Panc1 (cell line): ENCODE measurements at places on chromosomes 11 and 22.
A peak's percentile ranks its signal among the peaks of the same experiment; 100 is the strongest.

- peaks cover 5% of the 10 kb centered on the region; the same call in 1 of the 2 replicates for H3K27me3 ChIP-seq
- no peak overlapping the region for H3K4me3 ChIP-seq
- DNase-seq = no peak
- no peaks in the 10 kb centered on the region for H3K36me3 ChIP-seq
- H3K27ac ChIP-seq = no peak overlapping the region
- no peaks in the 10 kb centered on the region for H3K4me1 ChIP-seq
These were observed 91.5 kb downstream of the GGTLC2 start for GRCh38 chr22:22735695-22736611.

- peaks cover 3% of the 10 kb centered on the region; the same call in 1 of the 2 replicates for H3K4me1 ChIP-seq
- H3K27ac ChIP-seq = no peak overlapping the region
- no peak overlapping the region for H3K4me3 ChIP-seq
These were observed 25.1 kb upstream of the EIF3D start for GRCh38 chr22:36554098-36554497.

DNA sequence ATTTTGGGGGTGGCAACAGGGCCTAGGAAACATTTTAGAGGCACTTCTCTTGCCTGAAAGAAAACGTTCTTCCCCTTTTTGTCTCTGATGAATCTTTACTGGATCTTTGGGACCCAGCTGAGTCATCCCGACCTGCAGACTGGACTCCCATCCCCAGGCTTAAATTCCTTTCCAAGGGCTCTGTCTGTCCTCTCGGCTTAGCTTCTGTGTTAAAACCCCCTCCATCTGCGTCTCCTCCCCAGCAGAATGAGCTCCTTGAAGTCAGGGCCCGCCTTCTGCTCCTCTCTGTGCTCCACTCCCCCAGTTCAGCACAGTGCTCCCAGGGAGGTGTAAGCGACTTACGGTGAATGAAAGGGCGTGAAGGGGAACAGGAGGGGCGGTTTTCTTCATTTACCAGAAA is 895 bp upstream of the DAGLA start:
- no peaks in the 10 kb centered on the region for H3K36me3 ChIP-seq
- H3K4me3 ChIP-seq = no peak overlapping the region
- no peak for DNase-seq
- no peak overlapping the region for H3K27ac ChIP-seq
- peaks cover 20% of the 10 kb centered on the region for H3K4me1 ChIP-seq

- H3K27ac ChIP-seq = no peak overlapping the region
- no peaks in the 10 kb centered on the region for H3K27me3 ChIP-seq
- peak; percentile 15 for DNase-seq
- H3K4me3 ChIP-seq = no peak overlapping the region
These were observed 18.2 kb upstream of the OR10W1 start for GRCh38 chr11:58286249-58286648.

DNA sequence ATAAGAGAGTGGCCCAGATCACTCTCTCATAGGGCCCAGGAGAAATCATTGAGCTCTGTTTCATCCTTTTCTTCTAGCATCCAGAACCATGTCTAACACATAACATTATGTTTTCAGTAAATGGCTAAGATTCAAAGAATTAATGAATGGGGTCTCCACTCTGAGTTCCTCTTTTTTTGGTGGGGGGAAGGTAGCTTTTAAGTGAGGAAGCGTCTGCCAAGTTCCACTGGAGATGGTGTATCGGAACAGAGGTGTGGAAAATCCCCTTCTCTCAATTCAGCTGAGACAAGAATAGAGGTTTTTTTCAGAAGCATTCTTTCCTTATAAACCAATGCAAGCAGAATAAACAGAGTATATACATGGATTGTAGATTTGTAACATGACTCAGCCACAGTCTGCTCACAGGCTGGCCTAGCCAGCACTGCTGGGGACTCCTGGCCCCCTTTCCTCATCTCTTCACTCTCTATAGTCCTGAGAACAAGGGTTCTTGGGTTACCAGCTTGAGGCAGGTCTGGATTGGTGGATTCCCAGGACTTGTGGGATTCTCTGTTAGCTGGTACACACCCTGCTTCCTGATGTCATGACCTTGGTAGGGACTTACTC is 97.2 kb downstream of the TRAF6 start:
- H3K36me3 ChIP-seq = no peaks in the 10 kb centered on the region
- no peak for DNase-seq
- H3K4me3 ChIP-seq = no peak overlapping the region

- peak overlapping the region; percentile 52 for H3K4me3 ChIP-seq
- H3K36me3 ChIP-seq = no peaks in the 10 kb centered on the region
- DNase-seq = no peak
- peaks cover 9% of the 10 kb centered on the region for H3K27me3 ChIP-seq
- peaks cover 10% of the 10 kb centered on the region for H3K4me1 ChIP-seq
These were observed 23.2 kb upstream of the ZBTB16 start for GRCh38 chr11:114036147-114036811.

DNA sequence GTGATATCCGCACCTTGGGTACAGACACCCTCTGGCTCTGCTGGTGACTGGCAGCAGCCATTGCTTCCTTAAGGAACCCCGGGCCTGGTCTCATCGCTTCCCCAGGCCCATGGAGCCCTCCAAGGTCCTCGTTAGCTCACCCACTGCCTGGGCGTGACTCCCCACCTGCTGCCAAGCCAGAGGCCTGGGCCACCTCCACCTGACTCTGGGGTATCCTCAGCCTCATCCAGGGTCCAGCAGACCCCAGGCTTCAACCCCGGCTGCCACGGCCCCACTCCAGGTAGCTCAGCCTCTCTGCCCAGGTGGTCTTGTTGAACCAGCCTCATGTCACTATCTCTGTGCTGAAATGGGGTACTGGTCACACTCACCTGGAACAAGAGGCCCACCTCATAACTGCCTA is 337.9 kb downstream of the BRD1 start:
- no peaks in the 10 kb centered on the region for H3K4me1 ChIP-seq
- no peaks in the 10 kb centered on the region for H3K36me3 ChIP-seq
- no peak overlapping the region for H3K4me3 ChIP-seq
- no peak for DNase-seq
- H3K27me3 ChIP-seq = no peaks in the 10 kb centered on the region

DNA sequence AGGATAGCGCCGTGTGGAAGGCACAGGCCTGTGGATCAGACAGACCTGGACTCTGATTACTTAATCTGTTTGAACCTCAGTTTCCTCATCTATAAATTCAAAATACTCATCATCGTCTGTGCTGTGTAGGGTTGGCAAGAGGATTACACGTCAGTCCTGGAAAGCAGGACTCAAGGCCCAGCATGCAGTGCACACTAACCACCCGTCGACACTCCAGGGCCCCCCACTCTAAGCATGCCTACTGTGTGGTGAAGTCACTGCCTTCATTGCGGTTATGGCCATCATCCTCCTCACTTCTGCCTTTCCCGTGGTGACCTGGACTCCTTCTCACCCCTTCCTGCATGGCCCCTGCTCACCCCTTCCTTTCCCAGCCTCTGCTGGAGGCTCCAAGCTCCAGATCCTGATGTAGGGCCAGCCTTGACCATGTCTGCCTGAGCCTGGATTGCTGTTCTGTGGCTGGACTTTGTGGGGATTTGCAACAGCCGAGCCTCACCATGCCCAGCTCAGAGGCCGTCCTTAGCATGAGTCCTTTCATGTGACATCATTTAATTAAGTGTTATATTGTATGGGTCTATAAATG is 1158.0 kb downstream of the TBC1D22A start:
- H3K27me3 ChIP-seq = no peaks in the 10 kb centered on the region
- no peak overlapping the region for H3K27ac ChIP-seq
- H3K36me3 ChIP-seq = no peaks in the 10 kb centered on the region

DNA sequence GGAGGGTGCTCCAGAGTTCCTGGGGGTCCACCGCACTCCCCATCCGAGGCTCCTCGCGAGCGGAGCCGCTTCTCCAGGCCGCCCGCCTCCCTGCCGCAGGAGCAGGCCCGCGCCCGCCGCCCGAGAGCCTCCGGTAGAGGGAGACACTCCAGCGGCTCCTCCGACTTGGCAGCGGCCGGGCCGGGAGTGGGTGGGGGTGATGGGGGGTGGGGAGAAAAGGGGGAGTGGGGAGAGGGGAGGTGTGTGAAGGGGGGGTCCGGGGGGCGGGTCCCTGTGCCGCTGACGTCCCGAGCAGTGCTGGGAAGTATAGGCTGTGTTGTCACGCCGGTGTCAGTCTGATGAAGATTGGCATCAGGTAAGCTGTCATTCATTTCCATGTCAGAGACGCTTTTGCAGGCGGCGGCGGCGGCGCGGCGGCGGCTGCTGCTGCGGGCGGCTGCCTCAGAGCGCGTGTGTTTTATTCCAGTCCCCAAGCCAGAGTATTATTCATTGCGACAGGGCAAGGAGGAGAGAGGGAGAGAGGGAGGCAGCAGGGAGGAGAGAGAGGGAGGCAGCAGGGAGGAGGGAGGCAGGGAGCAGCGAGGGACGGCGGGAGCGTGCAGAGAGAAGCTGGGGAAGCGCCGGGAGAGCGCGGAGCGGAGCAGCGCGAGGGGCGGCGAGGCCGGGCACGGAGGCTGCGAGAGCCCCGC is at the start of gene PKNOX2:
Gene PKNOX2 (plus strand): TSS at position 330 of the 689 bp plus-strand sequence. CDS start 186,555 bp downstream, outside the sequence.
- H3K27me3 ChIP-seq = peaks cover 10% of the 10 kb centered on the region
- no peak for DNase-seq
- no peaks in the 10 kb centered on the region for H3K4me1 ChIP-seq
- H3K4me3 ChIP-seq = peak within 1 kb of the TSS; percentile 51
- H3K27ac ChIP-seq = no peak within 1 kb of the TSS

DNA sequence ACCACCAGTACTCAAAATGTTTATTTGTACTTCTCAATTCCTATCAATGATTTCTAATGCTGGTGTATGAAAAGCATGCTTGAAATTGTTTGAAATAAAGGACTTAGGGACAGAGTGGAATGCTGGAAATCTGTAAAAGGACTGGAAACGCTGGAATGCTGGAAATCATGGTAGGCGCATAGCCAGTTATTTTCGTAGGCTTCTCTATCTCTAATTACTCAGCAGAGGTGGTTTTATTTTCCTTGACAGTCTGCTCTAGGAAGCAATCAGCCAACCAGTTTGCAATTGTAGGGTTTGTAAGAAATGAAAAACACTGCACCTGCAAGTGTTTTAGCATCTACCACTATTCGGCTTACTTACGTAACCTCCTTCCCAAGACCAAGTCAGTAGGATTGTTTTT is 788 bp downstream of the LIN7C start:
- peaks cover 13% of the 10 kb centered on the region; the same call in 1 of the 2 replicates for H3K4me1 ChIP-seq
- H3K4me3 ChIP-seq = peak overlapping the region; percentile 71
- H3K36me3 ChIP-seq = peaks cover 15% of the 10 kb centered on the region
- no peak for DNase-seq
- H3K27ac ChIP-seq = peak overlapping the region; percentile 98
- no peaks in the 10 kb centered on the region for H3K27me3 ChIP-seq

- no peak overlapping the region for H3K4me3 ChIP-seq
- peak; percentile 18 for DNase-seq
- no peaks in the 10 kb centered on the region for H3K36me3 ChIP-seq
These were observed 75.8 kb downstream of the GGTLC2 start for GRCh38 chr22:22720201-22720723.

DNA sequence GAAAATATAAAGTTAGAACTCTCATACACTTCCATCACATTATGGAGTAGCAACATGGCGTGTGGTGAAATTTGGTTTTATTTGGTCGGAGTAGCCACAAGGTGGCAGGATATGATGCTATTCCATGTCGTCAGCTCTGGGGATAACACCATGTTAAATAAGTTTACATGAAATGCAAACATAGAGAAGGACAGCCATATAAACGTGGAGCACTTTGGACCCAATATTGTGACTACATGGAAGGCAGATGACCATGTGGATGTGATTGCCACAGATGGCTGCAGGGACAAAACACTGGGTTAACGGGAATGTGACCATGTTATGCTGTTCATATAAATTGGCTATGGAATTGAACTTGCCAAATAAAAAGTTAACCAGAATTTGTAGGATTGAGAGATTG is 21.0 kb downstream of the OR5M11 start:
- no peaks in the 10 kb centered on the region for H3K36me3 ChIP-seq
- no peak overlapping the region for H3K27ac ChIP-seq
- no peak for DNase-seq
- no peak overlapping the region for H3K4me3 ChIP-seq

- no peaks in the 10 kb centered on the region for H3K4me1 ChIP-seq
- H3K27me3 ChIP-seq = no peaks in the 10 kb centered on the region
- no peak overlapping the region for H3K4me3 ChIP-seq
- no peak for DNase-seq
These were observed 412.9 kb downstream of the TBC1D22A start for GRCh38 chr22:47175151-47176025.

DNA sequence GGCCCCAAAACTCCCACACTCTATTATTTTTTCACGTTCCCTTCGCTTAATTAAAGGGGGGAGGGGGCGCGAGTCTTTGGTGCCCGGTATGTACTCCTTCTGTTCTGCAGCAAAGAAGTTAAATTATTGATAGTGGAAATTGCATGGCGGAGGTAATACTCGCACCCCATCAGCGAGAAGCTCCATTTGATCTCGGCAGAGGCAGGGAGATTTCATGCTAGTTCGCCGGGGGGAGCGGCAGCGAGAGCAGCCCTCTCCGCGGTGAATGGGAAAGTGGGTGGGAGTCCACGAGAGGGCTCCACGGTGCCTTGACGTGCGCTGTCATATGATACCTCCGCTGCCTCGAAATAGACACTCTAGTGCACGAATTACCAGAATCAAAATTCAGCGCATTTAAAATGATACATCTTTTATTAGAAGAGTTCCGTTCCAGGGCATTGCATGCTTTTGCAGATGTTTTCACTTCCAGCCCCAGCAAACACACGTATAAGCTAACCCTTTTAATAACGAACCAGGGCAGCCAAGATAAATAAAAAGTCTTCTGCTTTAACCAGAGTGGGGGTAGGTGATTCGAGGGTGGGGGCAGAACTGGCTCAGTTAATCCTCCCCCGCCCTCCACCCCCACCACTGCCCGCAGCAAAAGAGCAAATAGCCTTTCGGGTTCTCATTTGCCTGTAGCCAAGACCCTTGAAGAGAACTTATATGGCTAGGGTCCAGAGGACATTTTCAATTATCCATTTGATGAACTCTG is 1.3 kb upstream of the BDNF start:
- no peak overlapping the region; the same call in 1 of the 2 replicates for H3K27ac ChIP-seq
- H3K4me1 ChIP-seq = peaks cover 12% of the 10 kb centered on the region
- H3K27me3 ChIP-seq = peaks cover 14% of the 10 kb centered on the region
- no peak for DNase-seq
- no peaks in the 10 kb centered on the region; the same call in 1 of the 2 replicates for H3K36me3 ChIP-seq

DNA sequence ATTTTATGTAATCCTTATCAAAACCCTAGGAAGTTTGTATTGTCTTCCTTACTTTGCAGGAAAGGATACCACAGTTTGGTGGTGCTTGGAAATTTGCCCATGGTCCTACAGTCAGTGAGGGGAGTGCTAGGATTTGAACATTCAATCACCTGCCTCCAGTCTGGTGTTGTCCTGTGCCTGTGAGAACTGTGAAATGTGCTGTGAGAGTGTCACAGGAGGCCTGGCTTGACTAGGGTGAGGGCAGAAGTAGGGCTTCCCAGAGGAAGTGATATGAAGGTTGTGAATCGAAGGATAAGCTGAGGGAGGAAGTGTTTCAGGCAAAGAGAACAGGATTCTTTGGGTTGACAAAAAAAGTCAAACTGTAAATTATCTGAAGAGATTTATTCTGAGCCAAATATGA is 424.4 kb downstream of the TMEM135 start:
- H3K4me1 ChIP-seq = no peaks in the 10 kb centered on the region
- peaks cover 2% of the 10 kb centered on the region; the same call in 1 of the 2 replicates for H3K27me3 ChIP-seq
- DNase-seq = no peak
- no peaks in the 10 kb centered on the region for H3K36me3 ChIP-seq
- H3K4me3 ChIP-seq = no peak overlapping the region

- H3K27me3 ChIP-seq = no peaks in the 10 kb centered on the region; the same call in 1 of the 2 replicates
- no peak overlapping the region for H3K27ac ChIP-seq
- no peak overlapping the region for H3K4me3 ChIP-seq
- peaks cover 3% of the 10 kb centered on the region; the same call in 1 of the 2 replicates for H3K4me1 ChIP-seq
- DNase-seq = no peak
- H3K36me3 ChIP-seq = no peaks in the 10 kb centered on the region
These were observed 1.9 kb upstream of the EMID1 start for GRCh38 chr22:29203488-29204454.

- DNase-seq = no peak
- H3K4me3 ChIP-seq = no peak overlapping the region
- H3K4me1 ChIP-seq = no peaks in the 10 kb centered on the region
- no peak overlapping the region for H3K27ac ChIP-seq
- no peaks in the 10 kb centered on the region for H3K36me3 ChIP-seq
These were observed 30.6 kb upstream of the TFIP11 start for GRCh38 chr22:26542831-26543230.
